AG09319 (cell line): ENCODE measurements at places on chromosomes 7 and 10.

GRCh38 chr7:106599343-106599698 is 61.6 kb downstream of the CCDC71L start:
- DNase-seq = no peak

DNA sequence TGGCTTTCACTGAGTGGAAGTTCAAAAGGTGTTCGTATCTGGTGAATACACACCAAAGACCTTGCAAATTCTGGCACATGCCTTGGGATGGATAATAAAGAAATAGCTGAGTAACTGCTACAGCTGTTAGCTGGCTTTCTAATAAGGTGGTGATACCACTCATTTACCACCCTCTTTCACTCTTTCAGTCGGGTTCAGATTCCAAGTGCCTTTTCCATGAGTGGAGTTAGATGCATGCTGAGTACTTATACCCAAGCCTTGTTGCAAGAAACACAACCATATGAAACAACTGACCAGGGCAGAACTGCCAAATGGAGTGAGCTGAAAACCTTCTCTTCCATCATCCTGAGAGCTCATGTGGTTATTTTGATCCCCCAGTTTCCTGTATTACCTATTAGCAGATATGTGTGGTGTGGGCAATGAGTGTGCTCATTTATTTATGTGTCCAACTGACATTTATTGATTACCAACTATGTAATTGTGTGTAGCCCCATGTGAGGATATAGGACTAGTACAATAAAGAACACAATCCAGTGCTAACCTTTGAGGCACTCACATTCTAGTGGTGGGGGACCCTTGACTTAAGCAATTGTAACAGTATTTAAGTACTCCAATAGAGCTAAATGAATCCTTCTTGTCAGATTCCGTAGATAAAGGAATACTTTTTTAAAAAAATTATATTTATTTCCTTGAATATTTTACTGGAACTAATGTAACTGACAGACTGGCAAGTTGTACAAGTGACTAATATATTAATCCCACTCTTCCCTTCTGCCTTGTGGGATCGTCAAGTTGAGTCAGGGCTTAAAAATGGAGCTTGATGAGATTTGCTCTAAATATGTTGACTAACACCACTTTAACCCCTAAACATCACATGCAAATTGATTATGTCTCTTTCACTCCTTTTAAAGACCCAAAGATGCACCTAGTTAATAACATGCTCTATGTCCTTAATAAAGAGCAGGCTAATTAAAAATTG is 124.7 kb downstream of the ARID5B start:
- no peak for DNase-seq

DNA sequence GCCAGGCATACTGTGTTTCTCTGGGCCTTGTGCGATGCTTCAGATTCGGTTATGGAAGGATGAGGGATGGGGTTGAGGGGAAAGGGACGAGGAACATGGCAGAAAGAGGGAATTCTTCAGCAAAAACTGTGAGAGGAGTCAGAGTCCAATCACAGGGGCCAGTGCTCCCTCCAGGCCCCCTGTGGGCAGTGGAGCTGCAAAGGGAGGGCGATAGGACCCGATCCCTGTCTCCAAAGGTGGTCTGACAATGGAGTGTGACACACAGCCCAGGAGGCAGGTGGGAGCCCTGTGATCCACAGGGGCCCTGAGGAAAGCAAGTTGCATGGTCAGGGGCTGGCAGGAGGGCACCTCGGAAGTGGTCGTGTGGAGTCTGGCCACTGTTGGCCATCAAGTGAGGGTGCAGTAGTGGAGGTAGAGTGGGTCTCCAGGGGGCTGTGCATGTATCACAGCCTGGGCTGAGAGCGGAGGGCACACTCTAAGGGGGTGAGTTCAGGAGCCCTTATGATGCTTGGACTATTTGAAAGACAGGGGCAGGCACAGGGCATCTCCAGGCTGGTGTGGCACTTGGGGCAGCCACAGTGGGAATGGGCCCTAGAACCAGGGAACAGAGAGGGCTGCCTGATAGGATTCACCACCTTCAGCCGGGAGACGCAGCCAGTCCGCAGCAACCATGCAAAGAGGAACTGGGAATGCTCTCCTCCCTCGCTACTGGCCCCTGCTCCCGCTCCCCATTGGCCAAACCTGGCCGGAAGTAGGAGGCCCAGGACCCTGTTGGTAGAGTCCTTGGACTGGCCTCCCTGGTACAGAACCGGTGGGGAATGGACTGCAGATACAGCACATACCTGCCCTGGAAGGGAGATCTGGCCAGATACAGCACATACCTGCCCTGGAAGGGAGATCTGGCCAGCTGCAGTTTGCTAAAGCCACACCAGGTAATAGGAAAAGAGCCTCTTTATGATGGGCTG is 115.9 kb downstream of the ADCY1 start:
- no peak for DNase-seq

DNA sequence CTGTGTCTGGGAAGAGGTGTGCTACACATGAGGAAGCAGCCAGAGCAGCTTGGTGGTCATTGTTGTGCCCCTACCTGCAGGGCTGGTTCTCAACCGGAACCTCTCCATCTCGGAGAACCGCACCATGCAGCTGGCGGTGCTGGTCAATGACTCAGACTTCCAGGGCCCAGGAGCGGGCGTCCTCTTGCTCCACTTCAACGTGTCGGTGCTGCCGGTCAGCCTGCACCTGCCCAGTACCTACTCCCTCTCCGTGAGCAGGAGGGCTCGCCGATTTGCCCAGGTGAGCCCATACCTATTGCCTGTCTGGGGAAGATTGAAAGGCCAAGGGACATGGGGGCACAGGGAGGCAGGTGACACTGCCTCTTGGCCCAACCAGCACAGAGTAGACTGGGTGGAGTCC is 29.3 kb upstream of the CSGALNACT2 start:
- DNase-seq = no peak

DNA sequence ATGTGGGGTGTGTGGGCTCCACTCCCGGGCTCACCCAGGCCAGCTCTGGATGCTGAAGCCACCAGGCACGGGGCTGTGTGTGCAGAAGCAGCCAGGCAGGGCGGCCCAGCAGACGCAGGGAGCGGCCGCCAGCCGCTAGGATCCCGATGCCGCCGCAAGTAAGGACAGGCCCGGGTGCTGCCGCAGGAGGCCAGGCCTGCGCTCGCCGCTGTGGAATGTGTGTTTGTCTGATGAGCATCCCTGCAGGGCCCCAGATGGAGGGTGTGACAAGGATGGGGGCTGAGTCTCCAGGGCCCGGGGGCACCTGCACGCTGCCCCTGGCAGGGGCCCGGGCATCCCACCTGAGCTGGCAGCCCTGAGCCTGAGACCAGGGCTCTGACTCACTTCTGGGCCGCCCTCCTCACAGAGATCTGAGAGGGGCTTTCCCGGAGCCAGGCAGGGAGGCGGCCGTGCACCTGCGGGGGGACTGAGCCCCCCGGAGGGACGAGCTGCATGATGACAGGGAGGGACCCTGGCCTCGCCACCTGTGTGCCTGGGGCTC is 101.5 kb downstream of the FOXL3 start:
- no peak for DNase-seq

- DNase-seq = no peak
Observed at GRCh38 chr7:92100534-92100933, 33.7 kb downstream of the CYP51A1 start.

DNA sequence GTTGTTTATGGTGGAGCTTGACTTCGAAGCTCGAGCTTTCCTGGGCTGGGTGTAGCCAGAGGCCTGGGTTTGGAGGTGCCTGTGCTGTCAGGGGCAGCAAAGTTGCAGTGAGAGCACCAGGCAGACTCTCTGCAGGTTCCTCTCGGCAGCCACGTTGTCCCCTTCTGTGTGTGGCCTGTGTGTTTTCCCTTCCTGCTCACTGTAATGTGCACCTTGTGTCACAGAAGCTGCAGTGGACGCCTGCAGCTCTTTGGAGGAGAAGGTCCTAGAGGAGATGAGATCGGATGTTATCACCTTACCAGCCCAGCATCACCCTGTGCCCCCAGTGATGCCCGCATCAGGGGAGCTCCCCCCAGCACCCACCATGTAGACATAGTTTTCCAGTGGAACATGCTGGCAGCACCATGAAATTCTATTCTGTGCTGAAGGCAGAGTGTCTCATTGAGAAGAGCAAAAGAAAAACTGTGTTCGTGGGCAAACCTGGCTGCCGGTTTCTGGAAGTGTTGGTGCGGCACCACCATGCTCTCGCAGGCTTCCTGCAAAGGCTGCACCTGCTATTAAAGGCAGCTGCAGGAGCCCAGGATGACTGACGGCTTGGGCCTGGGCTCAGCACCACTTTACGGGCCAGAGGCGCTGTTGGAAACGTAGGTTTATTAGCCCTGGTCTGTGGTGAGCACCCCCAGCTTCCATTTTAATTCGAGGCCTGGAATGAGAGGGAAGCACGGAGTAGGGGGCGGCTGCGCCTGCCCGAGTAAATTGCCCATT is 609.8 kb upstream of the FOXK1 start:
- no peak for DNase-seq

- no peak for DNase-seq
Observed at GRCh38 chr10:124495725-124496124, 34.1 kb downstream of the LHPP start.

DNA sequence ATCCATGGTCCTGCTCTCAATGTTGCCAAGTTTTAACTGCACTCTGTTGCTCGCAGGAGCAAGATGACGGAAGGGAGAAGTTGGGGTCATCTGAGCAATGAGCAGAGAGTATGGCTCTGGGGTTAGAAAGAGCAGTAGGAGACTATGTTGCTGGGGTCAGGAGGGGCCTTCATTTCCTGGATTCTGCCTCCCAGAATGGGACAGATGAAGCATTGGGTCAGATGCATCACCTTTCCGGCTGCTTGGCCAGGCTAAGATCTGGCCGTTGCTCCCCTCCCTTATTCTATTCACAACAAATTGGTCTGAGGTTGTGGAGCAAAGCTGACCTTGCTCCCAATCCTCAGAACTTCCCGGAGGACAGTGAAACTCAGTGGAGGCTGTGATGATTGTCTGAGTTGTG is 22.4 kb downstream of the STMP1 start:
- DNase-seq = no peak

- no peak for DNase-seq
Observed at GRCh38 chr7:46139079-46139478, 218.0 kb upstream of the IGFBP3 start.

DNA sequence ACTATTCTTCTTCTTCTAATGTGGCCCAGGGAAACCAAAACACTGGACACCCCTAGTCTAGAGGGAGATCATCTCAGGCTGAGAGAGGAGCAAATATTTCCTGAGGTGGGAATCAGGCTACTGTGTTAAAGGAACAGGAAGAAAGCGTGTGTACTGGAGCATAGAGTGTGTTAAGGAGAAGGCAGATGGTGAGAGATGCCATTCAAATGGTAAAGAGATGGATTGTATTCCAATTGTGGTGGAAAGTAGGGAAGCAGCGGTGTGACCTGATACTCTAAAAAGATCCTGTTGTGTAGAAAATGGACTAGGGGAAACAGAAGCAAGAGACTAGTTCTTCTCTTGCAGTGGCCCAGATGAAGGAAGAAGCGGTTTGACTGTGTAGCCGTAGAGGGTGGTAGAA is 31.2 kb downstream of the RAB18 start:
- no peak for DNase-seq

DNA sequence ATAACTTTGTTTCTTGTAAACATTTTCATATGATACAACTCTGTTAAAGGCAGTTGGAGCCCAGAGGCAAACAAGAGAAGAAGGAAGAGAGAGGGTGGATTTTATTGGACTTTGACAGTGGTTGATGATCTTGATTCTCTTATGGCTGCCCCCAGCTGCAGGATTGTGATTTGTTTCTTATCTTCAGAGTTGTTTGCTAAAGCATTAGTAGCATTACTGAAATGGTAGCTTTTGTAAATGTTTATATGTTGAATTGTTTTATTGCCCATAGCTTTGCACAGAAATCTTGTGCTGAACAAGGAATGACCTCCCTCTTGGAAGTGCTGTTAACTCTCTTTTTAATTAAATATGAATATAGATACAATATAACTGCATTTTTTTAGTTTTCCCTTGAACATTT is 309.4 kb downstream of the AUTS2 start:
- DNase-seq = no peak

- DNase-seq = no peak
Observed at GRCh38 chr7:150979713-150980390, 1.7 kb upstream of the KCNH2 start.

DNA sequence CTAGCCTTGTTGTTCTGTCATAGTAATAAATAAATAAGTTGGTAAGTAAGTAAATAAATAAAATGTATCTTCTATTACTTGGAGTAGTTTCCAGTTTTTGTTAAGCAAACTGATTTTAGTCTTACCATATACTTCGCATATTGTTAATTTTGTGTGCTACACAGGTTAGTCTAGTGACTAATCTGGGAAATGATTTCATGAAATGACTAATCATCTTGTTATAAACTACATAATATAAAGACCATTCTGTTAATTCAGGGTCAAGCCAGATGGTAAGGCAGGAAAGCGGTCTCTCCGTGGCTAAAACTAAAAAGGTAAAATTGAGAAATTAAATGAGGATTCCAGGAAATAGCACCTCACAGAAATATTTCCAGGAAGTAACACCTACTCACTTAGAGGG is 58.5 kb upstream of the FOXP2 start:
- no peak for DNase-seq

GRCh38 chr10:69885379-69886013 is 83.8 kb downstream of the COL13A1 start:
- DNase-seq = no peak

DNA sequence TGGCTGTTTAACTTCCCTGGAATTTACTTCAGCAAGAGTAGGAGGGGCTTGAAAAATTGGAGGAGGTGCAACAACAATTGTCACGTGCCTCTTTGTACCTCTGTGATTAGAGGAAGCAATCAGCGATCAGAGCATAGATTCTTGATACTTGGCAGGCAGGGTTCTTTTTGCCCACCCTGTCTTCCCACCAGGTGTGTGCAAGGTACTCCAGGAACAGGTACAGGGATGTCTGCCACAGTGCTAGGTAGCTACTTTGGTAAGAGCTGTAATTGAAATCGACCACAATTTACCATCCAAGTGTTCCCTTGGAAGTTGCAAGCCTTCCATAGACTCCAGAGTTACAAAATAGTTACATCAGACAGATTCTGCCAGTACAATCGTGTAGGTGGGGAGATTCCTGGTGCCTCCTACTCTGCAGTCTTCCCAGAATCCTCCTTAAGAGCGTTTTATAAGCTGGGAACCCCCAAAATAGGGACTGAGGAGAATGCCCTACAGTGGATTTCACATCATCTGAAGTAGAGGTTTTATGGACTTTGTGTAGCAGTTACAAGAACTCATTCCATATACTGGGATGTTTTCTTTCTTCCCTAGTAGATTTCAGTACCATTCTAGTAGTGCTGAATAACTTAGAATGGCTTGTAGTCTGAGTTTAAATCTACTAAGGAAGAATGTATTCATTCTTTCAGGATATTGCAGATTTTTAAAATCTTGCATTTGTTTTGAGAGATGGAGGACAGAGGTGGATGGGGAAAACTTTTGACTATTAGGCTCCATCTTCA is 101.9 kb downstream of the EXOC4 start:
- no peak for DNase-seq
